Upper lobe of right lung (tissue), 1 donor: ENCODE measurements at places on chromosomes 12 and 14. TPM values are rescaled to one million over a fixed set of nuclear protein-coding genes. Genes with fewer than 3 reads are reported as not detected.
A peak's percentile ranks its signal among the peaks of the same experiment; 100 is the strongest.

DNA sequence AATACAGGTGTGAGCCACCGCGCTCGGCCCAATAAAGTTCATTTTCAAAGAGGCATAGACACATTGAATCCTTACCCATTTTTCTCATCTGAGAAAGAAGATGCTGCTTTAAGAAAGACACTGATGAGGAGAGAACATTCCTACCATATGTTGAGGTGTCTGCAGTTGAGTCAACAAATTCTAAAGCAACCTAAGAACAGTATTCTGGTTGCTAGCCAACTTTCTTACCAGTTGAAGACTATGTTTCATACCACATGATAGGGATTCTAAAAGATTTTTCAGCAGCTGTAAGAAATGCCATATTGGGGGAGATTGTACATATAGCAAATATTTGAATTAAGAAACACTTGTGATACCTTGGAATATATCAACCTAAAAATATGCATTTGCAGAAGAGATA lies 160.1 kb downstream of the SRGAP1 start:
- DNase-seq, result no peak

DNA sequence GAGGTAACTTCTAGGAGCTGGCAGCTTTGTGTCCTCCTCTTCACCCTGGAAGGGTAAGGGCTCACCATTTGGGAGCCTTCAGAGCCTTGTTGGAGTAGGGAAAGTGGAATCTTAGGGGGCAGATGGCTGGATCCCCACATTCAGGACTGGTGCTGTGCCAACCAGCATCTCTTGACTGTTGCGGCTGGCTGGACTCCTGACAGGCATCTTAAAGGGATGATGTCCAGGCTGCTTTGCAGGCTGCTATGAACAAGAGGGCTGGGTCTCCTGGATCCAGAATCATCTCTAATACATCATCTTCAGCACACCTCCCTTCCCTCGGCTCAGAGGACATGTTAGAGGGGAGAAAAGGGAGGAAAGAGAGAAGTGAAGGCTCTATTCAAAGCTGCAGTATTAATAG lies 4.4 kb downstream of the CACNB3 start:
- DNase-seq, result no peak

DNA sequence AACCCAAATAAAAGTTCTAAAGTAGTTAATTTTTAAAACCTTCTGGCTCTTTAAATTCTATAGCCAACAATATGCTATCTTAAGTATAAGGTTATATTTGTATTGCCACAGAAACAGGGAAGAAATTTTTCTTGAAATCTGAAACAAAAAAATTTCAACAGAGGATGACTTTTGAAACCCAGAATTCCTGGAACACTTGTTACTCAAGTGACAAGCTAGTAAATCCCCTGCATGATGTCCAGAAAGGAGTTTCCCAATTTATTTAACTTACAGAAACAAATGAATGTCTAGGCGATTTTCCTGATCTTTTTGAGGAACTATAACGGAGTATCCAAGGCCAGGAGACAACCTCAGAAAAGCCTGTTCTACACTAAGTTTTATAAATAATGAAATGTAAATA lies 69.6 kb downstream of the SLC41A2 start:
- no peak for DNase-seq

DNA sequence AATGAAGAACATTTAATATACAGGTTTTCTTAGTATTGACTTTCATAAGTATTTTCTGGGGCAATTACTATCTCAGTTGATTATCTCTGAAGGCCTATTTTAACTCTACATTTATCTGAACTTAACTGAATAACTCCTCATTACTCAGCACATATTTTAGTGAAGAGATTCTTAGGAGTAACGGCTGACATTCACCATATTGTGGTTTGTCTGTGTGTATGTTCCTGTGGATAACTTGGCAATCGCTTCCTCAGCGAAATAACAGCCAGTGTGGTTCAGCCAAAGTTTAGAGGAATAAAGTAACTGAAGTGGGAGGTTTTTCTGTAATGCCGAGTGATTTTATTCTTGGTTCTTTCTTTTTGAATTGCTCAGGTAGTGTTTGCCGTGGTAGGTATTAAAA lies 168.0 kb downstream of the RAD51B start:
- no peak for DNase-seq

DNA sequence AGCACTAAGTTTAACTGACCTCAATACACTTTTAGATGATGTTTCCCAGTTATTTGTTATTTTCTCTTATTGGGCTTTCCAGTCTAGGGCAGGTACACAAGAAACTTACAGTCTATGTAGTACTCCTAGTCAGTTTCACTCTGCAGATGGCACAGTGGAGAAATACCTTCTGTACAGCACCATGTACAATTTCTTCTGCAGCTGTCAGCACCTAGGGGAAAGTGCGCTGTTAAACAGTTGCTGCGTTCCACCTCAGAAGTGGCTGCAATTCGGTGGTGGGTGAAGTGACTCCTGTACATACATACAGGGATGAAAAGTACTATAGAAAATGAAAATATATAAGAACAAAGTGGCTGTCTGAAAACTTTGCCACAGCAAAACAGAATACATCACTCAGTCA lies 48.3 kb downstream of the NOVA1 start:
- DNase-seq, result no peak

DNA sequence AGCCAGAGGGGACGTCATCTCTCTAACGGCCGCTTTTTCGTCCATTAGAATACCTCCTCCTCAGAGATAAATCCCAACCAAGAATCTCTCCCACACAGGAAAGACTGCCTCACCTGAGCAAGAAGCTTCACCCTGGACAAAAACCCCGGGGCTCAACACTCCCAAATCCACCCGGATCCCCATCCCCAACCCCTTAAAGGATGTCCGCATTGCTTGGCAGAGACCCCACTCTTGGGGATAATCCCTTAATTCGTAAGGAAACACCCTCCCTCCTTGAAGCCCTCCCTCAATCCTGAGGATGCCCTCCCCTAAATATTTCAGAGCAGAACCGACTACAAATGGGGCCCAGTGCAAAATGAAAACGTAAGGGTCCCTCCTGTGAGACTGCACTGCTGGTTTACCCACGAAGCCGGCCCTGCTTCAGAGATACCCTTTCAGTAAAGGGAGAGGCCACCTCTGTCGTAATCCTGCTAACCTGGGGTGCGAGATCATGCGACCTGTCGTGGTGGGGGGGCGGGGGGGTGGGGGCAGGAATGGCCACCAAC lies 655 bp upstream of the DYNLL1 start:
- no peak for DNase-seq

GRCh38 chr12:103839103-103839502 lies 1.9 kb downstream of the NT5DC3 start:
- DNase-seq, result no peak

DNA sequence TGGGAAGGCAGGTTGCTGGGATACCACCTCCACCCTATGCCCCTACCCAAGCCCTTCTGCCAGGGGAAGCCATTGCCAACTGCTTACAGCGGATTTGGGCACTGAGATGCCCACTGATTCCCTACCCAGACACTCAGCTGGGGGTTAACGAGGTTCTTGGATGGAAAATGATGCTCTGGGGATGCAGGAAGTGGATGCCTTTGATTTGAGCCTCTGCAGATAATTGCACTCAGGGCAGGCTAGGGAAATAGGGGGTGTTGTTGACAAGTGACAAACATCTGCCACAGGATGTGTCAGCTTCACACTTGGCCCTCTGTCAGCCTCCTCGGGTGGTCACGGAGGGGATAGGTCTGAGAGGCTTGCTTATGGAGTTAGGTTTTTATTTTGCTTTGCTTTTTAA lies 57.4 kb downstream of the RPH3A start:
- DNase-seq, result no peak

- no peak for DNase-seq
These were observed 30.8 kb downstream of the CLEC1A start for GRCh38 chr12:10067942-10068341.

GRCh38 chr12:23523339-23523738 lies 426.1 kb downstream of the SOX5 start:
- no peak for DNase-seq

GRCh38 chr12:63164911-63165310 lies 13.9 kb upstream of the AVPR1A start:
- DNase-seq, result no peak

DNA sequence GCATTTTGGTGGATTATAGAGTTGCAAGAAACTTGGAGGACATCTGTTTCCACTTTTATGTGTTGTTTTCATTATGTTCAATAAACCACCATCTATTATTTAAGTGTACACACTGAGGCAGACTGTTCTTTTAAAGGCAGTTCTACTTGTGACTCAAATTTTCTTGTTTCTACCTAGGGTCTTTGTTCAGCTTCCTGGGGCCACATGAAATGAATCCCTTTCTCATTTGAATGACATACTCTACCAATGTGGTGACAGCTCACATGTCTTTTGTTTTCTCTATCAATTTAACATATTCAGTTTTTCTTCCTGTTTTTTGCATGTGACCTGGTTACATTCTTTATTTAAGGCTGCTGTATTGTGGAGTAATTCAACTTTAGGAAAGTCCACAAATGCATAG lies 7.9 kb downstream of the SLC16A7 start:
- no peak for DNase-seq

- no peak for DNase-seq
These were observed 28.6 kb downstream of the AACS start for GRCh38 chr12:125093681-125094330.

DNA sequence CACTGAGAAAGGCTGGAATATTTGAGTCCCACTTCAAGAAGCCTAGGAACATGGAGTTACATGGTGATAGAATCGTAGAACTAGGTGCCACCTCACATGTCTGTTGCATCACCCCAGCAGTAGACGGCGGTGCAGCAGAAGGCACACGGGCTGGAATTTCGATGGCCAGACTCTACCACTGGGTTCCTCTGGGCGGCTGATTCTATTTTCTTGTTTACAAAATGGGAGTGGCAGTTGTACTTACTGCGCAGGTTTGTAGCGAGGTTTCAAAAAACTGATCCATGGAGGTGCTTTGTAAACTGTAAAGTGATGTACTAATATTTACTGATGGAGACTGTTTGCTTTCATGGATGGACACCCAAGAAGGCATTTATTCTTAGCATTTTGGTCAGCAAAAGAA lies 45.7 kb downstream of the WDR20 start:
- no peak for DNase-seq

DNA sequence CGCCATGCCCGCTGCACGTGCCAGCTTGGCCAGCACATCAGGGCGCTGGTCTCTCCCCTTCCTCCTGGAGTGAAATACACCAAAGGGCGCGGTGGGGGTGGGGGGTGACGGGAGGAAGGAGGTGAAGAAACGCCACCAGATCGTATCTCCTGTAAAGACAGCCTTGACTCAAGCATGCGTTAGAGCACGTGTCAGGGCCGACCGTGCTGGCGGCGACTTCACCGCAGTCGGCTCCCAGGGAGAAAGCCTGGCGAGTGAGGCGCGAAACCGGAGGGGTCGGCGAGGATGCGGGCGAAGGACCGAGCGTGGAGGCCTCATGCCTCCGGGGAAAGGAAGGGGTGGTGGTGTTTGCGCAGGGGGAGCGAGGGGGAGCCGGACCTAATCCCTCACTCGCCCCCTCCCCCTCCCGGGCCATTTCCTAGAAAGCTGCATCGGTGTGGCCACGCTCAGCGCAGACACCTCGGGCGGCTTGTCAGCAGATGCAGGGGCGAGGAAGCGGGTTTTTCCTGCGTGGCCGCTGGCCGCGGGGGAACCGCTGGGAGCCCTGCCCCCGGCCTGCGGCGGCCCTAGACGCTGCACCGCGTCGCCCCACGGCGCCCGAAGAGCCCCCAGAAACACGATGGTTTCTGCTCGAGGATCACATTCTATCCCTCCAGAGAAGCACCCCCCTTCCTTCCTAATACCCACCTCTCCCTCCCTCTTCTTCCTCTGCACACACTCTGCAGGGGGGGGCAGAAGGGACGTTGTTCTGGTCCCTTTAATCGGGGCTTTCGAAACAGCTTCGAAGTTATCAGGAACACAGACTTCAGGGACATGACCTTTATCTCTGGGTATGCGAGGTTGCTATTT lies 914 bp upstream of the CCND2 start:
- peak; percentile 76 for DNase-seq

DNA sequence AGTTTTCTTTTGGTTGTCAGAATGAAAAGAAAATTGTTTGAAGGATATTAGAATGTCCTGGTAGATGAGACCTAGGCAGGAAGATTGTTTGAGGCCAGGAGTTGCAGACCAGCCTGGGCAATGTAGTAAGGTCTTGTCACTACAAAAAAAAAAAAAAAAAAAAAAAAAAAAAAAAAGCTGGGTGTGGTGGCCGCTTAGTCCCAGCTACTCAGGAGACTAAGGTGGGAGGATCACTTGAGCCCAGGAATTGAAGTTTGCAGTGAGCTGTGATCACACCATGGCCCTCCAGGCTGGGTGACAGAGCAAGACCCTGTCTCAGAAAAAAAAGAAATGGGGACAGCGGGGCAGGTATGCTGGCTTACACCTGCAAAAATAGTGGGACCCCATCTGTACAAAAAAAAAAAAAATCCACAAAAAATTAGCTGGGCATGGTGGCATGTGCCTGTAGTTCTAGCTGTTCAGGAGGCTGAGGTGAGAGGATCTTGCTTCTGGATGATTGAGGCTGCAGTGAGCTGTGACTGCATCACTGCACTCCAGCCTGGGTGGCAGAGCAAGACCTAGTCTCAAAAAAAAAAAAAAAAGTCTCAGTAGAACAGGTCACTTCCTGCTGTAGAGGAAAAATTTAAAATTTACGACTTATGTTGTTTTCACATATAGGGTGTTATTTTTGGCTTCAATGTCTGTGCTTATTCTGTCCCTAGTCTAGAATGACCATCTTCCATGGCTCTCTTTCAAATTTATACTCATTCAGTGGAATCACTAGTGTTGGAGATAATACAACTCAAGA lies 70.7 kb downstream of the PPHLN1 start:
- no peak for DNase-seq

GRCh38 chr12:48682927-48683326 lies 889 bp upstream of the KANSL2 start:
- DNase-seq, result no peak

Gene C12orf42
- not detected for total RNA-seq

Gene TMEM63C
- 0.06 TPM for total RNA-seq

Gene AMHR2
- 0.46 TPM for total RNA-seq

Gene DLGAP5
- total RNA-seq, result 0.52 TPM

Gene FAM216A
- total RNA-seq, result 3.1 TPM

Gene LLPH
- total RNA-seq, result 17.1 TPM

Gene NANOG
- not detected for total RNA-seq

Gene SIX6
- not detected for total RNA-seq

Gene A2ML1
- not detected for total RNA-seq

Gene KRT74
- total RNA-seq, result not detected

Gene HPD
- 1.8 TPM for total RNA-seq

Gene RD3L
- not detected for total RNA-seq
